ENCODE measurements at places on chromosomes 6 and 20. TPM values are rescaled to one million over a fixed set of nuclear protein-coding genes. Genes with fewer than 3 reads are reported as not detected.
A peak's percentile ranks its signal among the peaks of the same experiment; 100 is the strongest.

KCNK16 gene
- polyA plus RNA-seq: not detected

RFX6 gene
- not detected for polyA plus RNA-seq

ULBP2 gene
- 4.5 TPM for polyA plus RNA-seq

GRCh38 chr6:35948725-35949124 is 27.8 kb upstream of the SRPK1 start:
- DNase-seq: no peak

GRCh38 chr20:49811825-49812506 is 662 bp upstream of the SLC9A8 start:
- DNase-seq: no peak

DNA sequence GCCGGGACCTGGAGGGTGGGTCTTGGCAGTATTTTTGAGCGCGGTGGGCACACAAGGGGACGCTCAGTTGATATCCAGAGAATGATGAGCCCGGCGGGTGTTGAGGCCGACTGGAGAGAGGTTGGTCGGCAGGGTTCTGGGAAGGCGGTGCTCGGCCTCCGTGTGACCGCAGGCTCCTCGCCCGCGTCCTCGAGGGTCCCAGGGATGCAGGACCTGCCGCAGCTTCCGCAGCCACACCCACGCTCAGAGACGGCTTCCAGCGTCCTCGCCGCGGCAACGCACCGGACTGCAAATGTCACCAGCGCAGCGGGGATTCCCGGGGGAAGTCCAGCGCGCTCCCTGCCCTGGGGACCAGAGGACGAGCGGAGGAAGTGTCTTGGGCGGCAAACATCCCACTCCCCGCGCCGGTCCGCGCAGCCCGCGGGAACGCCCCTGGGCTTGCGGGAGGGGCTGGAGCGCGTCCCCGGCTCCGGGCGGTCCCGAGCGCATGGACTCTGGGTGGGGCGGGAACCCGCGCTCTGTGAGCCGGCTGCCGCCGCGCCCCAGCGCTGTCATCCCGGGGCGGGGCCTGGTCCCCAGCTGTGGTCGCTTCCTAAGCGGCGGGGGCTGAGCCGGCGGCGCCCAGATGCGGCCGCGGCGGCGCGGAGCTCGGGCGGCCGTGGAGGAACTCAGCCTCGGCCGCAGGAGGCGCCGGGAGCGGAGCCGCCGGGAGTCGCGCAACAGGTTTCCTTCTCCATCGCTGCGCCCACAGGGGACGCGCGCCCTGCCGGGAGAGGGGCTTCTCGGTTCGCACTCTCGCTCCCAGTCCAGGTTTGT is at the start of gene STX11:
TSS of gene STX11 (plus strand) at position 624 of the 816 bp plus-strand sequence. CDS start 36,111 bp downstream, outside the sequence.
- DNase-seq: peak; percentile 15

- peak; percentile 94 for DNase-seq
Measured at GRCh38 chr6:75458895-75459294, 34.7 kb downstream of the FILIP1 start.

DNA sequence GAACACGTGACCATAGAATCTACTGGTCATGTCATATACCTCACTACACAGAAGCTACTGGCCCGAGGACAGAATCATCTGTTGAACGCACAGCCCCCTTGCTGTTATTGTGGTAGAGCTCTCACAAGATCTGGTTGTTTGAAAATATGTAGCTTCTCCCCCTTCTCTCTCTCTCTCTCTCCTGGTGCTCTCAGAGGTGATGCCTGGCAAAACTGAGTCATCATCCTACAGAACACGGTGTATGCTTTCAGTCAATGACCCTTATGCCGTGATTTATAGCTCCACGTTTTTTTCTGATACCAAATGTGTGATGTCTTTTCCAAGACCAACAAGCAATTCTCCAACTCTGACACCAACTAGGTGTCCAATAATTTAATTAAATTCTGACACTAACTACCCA is 13.0 kb upstream of the RBM24 start:
- DNase-seq: no peak

DNA sequence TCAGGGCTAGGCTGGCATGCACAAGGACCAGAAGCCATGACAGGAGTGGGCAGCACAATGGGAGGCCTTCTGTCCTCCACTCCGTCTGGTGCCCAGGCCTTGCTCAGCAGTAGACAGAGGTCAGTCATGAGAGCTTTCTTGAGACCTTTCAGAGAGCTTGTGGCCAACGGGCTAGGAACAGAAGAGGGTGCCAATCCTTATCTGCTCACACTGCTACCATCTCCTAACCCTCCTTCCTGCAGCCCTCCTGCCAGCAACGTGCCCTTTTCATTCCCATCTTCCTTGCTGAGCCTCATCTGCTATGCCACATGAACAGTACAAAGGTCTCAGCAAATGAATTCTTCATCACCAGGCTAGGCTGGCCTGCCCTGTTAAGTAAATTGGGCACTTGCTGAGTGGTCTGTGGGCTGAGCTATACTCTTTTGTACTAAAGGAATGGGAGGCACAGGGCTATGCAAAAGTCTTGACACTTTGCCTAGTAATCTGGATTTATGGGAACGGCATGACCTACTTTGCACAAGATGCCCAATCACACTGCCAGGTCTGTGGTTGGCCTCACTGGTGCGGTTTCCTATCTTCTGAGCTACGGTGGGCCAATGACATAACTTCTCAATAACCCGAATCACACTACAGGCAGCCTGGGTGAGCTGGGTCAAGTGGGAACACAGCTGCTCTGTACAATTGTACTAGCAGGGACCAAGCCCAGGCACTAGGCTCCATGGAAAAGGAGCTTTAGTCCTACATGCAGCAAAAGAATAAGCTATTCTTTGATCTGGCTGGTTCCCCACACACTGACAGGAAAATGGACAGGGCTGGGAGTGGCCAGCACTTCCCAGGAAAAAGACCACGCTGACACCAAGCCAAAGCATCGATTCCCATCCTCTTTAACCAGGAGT is 47.8 kb downstream of the ELOVL5 start:
- DNase-seq: no peak

All from A549 (cell line).